ENCODE measurements at places on chromosomes 5 and 9.

DNA sequence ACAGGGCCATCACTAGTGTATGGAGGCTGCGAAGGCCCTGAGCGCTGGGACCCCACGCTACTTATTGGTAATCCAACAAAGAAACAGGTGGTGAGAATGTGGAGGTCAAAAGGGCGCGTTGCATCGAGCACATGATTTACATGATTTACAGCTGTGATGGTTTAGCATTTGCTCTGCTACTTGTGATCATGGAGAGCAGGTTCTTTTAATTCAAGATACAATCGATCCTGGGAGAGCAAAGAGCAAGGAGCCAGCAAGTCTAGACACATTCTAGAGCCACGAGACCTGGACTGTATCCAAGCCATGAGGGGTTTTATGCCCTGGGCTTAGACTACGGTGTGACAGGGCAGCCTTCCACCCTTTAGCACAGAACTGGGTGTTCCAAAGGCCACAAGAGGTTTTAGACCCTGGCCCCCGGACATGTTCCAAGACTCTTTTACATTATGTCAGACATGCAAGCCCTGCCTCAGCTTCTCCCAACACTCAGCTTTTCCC, 47.0 kb upstream of the CLK4 start:
- no peak for DNase-seq

GRCh38 chr5:72338689-72339209, 18.6 kb downstream of the PTCD2 start:
- no peak for DNase-seq

DNA sequence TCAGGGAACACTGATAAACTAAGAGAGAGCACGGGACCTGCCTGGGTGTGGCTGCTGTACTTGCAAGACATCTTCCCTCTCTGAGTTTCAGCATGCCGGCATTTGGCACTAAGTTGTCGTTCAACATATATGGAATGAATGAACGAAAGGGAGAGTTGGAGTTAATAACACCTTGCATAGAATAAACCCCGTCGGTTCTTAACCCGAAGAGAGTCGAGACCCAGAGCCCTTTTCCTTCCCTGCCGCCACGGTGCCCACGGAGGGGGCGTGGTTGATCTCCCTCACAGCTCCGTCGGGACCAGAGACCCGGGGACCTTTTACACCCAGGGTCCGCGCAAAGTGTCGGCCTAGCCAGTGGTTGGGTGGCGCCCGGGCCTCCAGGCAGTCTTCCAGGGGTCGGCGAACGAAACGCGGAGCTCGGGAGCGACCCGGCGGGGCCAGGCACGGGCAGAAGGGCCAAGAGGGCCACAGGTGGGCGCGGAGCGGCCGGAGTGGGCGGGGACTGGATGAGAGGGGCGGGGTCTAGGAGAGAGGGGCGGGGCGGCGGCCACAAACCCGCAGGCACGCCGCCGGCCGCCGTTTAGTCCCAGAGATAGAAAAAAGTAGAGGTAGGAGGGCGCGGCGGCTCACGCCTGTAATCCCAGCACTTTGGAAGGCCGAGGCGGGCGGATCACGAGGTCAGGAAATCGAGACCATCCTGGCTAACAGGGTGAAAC, 735 bp upstream of the RPL26L1 start:
- peak; percentile 34 for DNase-seq

DNA sequence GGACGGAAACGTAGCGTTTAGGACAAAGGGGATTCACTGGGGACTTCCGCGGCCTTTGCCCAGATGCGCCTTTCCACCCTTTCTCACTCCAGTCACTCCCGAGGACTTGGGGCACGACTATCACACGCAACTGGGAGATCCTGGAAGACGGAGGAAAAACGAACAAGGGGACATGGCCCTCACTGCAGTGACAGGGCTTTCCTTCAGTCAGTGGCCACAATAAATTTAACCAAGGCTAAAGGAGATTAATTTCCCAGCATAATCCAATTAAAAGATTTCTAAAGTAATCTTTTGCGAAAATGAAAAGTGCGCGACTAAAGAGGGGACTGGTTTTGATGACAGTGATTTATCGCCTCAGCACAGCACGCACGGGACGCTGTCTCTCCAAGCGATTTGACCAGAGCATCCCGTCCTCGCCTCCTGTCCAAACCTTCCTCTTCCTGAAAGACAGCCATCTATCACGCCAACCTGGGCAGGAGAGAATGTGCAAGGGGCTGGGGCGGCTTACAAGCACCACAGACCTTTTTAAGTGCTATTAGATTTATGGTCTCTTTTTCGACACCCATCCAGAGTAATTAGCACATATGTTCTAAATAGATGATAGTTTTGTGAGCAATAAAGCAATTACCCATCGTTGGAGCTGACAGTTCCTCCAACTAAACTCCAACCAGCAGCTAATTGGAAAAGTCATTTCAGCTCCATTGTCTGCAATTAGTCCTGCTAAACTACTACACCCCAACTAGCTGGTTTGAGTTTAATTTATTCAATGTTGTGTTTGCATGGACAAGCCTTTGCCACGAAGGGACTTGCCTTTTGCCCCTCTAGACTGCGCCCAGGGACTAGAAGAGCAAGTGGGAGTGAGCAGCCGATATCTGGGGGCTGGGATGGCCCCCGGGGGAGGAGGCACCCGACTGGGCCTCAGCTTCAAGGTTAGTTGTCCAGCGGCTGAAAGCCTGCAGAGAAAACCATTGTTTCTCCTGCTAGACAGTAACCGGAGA, 7.4 kb downstream of the NR2F1-AS1 start:
- no peak for DNase-seq

DNA sequence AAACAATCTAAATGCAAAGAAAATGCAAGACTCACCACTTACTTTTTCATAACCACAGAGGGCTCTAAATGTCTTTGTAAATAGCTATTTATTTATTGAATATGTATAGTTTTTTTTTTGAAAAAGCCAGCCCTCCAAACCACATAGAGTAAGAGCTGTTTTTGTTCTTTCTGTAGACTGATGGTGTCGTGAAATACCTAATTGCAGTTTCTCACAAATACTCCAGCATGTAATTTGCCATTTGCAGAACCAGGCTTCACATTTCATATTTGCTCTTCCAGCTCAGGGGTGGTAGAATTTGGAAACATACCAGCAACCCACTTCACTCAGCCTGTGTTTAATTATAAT, 159.8 kb downstream of the TMC1 start:
- DNase-seq, result no peak

Measured in stimulated activated CD8-positive, alpha-beta memory T cell treated with anti-CD3 and anti-CD28 coated beads, Interleukin-2, amount 100 ng/mL, for 1 hour (primary cell).